ENCODE measurements at places on chromosomes 13 and 19.
A peak's percentile ranks its signal among the peaks of the same experiment; 100 is the strongest.

DNA sequence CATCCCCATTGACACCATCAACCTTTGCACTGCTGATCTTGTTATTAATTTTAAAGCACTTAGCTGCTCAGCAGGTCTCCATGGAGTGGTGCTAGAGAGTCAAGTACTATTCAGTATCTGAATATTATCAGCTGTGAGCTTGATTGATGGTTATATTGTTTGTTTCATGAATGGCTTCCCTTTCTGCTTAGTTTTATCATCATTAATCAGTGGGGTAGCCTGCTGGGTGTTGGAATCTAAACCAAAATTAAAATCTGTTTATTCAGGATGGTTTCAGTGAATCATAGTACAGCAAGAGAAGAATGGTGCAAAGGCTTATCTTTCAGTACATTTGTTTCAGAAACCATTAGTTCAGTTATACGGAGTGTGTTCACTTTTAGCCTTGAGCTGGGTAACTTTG, 42.5 kb upstream of the SCEL start:
- DNase-seq: no peak

DNA sequence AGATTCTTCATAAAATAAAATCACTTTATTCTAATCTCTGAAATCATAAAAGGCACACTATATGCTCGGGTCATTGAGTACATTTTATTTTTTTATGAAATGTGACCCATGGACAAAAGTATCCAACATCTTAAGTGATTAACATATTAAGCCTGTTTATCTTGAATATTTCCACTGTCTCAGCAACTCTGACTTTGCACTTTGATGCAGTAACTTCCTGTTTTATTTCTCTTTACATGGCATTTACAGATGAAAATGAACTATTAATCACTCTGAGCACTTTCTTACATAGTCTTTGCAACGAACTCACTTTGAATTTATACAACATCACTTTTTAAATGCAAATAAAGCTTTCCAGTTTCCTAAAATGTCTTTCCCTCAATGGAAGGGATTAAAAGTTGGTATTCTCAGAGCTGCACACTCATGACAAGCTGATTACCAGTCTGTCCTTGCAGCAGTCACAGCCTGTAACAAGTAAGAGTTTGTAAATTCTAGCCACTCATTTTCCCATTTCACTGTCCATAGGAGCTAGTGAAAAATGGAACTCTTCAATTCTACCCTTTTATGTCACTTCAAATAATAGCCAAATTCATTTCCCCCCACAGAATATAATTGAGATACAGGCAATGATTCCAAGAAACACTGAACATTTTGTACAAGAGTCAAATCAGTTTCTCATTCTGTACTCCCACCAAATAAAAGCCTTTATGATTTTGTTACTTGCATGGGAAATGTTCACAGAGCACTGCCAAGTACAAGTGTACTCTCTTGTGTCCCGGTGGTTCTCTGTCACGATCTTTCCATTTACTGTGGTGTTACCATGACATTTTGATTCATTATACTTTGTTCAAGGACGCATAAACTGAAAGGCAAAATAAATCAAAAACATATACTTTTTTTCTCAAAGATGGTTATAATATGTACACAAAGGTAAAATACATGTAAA, 1968.9 kb downstream of the PCDH9 start:
- DNase-seq: no peak

GRCh38 chr19:4447327-4448146, 10.1 kb downstream of the UBXN6 start:
- DNase-seq: no peak

DNA sequence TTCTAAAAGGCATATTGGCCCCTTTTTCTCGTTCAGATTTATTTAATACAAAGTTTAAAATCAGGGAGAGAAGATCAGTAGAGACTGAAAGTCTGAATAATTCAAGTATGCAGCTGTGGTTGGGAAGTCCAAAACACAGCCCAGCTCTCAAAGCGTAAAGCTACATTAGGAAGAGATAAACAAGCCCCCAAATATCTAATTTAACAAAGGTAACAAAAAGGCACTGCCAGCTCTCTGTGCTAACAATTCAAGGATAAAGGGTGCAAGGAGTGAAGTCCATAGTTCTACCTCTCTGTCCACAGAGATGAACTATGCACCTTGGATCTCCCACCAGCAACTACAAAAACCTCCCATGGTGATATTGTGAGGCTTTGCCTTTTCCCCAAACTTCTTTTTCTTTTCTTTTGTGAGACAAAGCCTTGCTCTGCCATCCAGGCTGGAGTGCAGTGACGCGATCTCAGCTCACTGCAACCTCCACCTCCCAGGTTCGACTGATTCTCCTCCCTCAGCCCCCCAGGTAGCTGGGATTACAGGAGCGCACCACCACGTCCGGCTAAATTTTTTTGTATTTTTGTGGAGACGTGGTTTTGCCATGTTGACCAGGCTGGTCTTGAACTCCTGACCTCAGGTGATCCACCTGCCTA, 104.4 kb downstream of the LHFPL6 start:
- no peak for DNase-seq

DNA sequence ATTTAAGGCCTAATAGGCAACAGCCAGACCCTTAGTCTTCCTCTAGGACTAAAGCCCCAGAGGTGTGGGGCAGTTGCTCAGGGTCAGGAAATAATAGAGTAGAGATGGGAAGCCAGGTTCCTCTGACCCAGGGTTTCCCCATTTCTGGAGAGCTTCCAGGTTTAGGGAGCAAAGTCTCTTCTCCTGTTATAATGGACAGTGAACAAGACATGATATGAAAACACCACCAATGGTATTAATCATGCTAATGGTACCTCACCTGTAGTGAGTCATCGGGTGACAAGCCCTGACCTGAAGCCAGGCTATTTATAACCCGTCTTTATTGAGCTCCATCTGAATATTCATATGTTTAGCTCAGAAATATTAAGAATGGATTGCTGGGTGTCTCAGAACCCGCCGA, 24.6 kb downstream of the BICRA start:
- DNase-seq: no peak

DNA sequence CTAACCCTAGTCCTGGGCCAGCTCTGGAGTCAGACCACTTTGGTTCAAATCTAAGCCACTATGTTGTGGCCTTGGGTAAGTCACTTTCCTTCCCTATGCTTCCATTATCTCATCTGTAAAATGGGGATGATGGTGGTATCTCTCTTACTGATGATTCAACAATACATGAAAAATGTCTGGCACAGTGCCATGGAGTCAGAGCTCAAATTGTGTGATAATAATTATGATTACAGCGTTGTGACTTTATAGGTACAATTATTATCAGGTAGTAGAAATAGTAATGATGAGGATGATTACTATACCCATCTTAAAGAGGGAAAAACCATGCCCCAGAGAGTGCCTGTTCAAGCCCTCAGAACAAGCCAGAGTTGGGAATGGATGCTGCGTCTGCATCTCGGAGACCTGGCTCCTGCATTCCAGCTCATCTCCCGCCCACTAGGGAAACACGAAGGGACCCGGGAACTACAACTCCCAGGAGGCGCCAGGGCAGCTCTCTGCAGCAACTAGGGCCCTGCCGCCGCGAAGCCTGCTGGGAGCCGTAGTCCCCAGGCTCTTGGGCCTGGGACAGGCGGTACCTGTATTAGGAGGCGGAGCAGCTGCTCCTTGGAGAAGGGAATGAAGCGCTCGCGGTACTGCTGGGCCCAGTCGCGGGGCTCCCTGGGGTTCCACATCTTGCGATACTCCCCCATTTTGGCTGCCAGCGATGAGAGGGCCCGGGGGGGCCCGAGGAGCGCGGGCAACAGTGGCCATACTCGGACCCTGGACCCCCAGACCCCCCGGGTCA, 832 bp downstream of the TMEM143 start:
- peak; percentile 74 for DNase-seq

DNA sequence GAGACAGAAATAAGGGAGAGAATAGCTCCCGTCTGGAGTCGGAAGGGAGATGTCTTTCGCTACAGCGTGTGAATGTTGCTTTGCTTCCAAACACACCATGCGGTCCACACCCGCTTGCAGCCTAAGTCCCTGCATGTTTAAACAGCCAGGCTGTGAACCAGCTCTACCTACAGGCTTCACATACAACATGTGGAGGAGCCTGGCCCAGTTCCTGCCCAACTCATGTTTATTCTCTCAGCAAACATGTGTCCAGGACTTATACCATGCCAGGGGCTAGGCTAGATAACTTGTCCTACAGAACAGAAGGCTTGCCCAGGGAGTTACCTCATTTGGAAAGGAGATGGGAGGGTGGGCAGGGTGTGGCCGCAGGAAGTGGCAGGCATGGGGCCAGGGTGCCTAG, 181.5 kb downstream of the FOXO1 start:
- DNase-seq: no peak

All from activated T-helper 1 cell treated with anti-CD3 and anti-CD28 coated beads, Interleukin-2, amount 50 U/mL, for 16 hours (primary cell).